ENCODE measurements at places on chromosomes 3 and 15. TPM values are rescaled to one million over a fixed set of nuclear protein-coding genes. Genes with fewer than 3 reads are reported as not detected.

DNA sequence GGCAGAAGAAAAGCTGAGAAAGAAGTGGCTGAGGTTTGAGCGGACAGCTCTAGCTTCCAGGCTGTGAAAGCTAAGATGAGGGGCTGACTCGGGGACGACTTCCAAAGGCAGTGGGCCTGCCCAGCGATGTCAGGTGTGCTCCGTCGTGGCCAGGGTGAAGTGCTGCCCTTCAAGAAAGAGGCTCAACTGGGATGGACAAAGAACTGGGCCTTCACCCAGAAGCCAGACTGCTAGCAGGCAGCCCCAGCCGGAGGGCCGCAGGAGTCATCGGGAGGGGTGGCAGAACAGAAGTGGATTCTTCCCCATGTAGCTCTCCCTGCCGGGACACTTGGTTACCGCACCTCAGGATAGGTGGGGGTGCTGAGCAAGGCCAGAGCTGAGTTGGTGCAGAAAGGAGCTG is 13.1 kb upstream of the SEC13 start:
- DNase-seq = no peak

- DNase-seq = no peak
Measured at GRCh38 chr15:28891588-28891987, 5.8 kb downstream of the APBA2 start.

GRCh38 chr3:113166719-113167492 is 44.5 kb upstream of the BOC start:
- DNase-seq = peak; percentile 92

DNA sequence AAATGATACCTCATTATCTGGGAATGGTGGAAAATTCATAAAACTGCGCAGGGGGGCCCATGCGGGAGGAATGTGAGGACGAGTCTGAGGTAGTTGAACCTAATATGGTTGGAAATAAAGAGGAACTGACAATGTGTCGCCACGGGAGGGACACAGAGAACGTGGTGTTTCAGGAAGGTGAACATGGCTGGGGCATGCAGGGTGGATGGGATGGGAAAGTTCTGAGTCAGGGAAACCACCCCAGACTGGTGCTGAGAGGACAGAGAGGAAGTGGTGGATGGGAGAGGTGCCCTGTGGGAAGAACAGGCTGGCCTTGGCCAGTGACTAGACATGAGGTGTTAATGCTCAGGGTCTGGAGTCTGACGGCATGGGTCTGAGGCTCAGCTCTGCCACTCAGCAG is 137.1 kb upstream of the WNT5A start:
- no peak for DNase-seq

- peak; percentile 26 for DNase-seq
Measured at GRCh38 chr15:39857132-39857531, 62.9 kb downstream of the GPR176 start.

DNA sequence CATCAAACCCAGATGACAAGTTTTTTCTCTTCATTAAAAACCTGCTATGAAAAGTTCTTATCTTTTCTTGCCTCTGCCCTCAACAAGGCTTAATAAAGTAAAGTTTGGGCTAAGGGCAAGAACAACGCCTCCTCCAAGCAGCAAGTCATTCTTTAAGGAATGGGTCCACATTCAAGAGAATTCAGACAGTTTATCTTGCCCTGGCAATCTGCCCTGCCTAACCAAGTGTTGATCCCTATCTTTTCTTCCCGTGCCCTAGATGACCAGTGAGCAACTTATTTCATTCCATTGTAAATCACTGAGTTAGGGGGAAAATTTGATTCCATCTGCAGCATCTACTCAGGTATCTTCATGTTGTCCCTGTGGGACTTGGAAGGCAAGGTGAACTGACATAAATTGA is 370.3 kb upstream of the DPPA4 start:
- no peak for DNase-seq

The RTP1 gene
- total RNA-seq = not detected

DNA sequence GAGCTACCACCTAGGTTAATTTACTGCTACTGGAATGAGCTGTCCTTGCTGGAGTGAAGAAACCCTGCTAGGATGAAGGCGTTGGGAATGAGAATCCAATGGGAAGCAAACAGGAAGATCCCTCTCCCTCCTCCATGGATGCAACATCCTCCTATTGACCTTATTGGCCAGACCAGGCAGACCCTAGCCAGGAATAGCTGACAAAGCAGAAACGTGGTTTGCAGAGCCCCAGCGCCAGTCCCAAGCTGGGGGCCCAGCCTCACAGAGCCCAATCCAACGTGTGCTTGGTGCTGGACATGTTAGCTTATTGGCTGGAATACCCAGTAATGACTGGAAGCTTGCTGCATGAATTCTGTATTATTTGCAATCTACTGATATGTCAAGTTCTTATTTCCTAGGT is 273.1 kb downstream of the LRTM1 start:
- no peak for DNase-seq
